Glutamatergic neuron (in vitro differentiated cells): ENCODE measurements at places on chromosomes 7 and 10. TPM values are rescaled to one million over a fixed set of nuclear protein-coding genes. Genes with fewer than 3 reads are reported as not detected.

GRCh38 chr10:94016727-94017714 is 23.3 kb downstream of the PLCE1 start:
- no peak for DNase-seq

TTYH3 gene
- total RNA-seq, result 324 TPM

ZNF398 gene
- 13.9 TPM for total RNA-seq

DNA sequence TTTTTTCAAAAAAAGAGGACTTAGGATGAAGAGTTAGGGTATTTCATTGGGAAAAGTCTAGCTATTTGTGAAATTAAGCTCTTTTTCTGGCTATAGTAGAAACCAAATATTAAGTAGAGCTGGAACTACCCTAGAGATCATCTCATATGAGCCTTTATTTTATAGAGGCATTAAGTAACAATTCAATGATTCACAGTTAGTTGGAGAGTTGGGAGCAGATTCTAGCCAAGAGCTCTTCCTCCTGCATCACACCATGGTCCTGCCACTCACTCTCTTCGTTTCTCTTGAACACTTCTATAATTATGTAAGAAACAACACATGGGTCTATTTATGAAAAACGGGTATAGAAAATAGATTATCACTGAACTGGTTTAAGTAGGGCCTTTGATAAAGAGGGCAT is 76.1 kb upstream of the ANK3 start:
- DNase-seq, result no peak

ETV1 gene
- total RNA-seq, result 51.8 TPM

DNA sequence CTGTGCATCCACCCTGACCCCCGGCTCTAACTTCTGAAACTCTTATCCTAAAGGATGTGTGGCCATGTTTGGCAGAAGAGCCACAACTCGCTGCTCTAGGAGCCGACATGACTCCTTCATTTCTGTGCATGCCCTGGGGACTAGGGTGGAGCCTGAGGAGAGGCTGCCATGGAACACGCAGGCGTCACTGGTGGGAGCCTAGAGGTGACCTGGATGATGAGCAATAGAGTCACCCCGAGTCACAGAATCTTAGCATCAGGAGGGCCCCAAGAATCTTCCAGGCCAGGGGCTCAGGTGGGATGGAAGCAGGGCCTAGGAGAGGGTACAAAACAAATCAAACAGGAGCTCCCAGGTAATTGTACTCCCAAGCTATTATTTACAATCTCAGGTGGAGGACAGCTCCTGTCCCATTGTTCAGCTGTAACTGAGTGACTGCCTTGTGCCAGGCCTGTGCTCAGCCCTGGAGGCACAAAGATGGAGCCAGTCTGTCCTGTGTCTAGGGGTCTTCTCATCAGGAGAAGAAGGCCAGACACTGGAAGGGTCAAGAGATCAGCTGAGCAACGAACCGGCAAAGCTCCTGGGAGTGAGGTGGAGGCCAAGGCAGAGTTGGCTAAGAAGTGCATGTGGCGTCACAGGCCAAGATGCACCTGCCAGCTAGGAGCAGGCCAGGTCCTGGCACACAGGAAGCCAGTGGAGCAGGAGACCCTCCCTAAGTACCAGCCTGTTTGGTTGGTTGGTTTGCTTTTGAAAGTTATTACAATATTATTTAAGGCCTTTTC is 5.8 kb upstream of the ZNF22 start:
- no peak for DNase-seq
